ENCODE measurements at places on chromosomes 1 and 21.

DNA sequence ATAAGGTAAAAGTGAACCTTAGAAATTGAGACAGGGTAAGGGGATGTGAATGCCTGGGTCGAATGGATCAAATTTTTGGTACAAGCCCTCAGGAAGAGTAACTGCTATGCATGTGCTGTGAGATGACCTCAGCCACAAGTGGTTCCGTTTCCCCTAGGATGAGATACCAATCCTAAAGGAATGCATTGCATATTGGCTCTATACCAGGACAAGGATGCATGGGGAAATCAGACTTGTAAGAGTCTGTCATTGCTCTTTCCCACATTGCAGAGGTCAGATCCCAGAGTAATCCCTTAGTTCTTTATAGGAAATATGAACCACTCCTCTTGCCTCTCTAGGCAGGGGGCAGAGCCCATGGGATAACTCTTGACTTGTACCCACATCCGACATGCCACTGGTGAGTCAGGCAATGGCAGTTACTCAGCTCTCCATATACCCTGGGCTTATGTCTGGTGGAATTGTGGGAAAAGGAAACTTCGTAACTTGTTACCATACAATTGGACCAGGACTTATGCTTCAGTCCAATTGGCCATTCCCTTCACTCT, 428.3 kb upstream of the ZRANB2 start:
- no peaks in the 10 kb centered on the region for H3K36me3 ChIP-seq
- no peaks in the 10 kb centered on the region for H3K4me1 ChIP-seq
- no peak overlapping the region for H3K4me3 ChIP-seq
- no peak for DNase-seq

DNA sequence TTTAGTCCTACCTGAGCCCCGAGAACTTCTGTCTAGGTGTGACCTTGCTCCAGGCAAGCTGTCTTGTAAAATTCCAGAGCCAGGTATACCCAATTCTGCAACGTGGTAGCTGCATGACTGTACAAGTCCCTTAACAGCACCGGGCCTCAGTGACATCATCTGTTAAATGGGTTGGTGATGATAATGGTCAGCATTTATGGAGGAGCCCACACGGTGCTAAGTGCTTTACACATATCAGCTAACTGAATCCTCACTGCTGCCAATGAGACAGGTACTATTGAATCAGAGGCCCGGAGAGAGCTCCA, 37.2 kb upstream of the PADI1 start:
- no peaks in the 10 kb centered on the region for H3K36me3 ChIP-seq
- no peak overlapping the region for H3K27ac ChIP-seq
- no peak overlapping the region for H3K4me3 ChIP-seq
- no peaks in the 10 kb centered on the region for H3K4me1 ChIP-seq
- H3K27me3 ChIP-seq, result no peaks in the 10 kb centered on the region
- no peak for DNase-seq

DNA sequence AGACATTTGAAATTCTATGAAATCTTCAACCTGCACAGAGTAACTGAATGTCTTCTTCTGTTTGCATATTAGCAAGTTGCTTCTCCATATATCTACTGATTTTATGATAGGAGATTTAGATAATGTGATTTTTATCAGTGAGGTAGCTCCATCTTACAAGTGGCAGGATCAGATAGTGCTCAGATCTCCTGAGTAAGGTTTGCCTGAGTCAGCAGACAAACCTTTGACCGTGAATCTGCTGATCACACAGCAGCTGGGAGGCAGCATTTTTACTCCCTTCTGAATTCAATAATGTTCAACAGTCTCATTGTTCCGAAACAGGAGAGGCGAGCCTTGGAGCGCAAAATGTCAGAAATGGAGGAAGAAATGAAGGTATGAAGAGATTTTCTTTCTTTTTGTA, 141.4 kb downstream of the SYT2 start:
- peaks cover 2% of the 10 kb centered on the region for H3K36me3 ChIP-seq
- no peak for DNase-seq
- H3K27ac ChIP-seq, result no peak overlapping the region
- H3K27me3 ChIP-seq, result no peaks in the 10 kb centered on the region

DNA sequence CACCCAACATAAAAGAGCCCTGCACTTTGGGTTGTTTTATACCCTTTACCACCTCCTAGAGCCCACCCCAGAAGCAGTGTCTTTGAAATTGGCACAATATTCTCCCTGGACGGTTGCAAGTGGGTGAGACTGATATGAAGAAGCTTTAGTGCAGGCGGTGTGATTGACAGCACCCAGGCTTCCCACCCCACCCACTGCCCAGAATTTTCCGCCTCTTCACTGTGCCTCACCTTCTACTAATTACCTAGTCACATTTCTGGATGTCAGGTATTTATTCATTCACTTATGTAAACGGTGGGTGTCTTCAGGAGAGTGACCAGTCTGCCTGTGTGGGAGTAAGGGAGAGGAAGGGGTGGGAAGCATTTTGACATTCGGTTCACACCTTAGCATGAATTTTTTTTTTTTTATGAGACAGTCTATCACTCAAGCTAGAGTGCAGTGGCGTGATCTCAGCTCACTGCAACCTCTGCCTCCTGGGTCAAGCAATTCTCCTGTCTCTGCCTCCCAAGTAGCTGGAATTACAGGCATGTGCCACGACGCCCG, 1.7 kb upstream of the FAM89A start:
- no peak overlapping the region for H3K27ac ChIP-seq
- H3K4me1 ChIP-seq, result peaks cover 16% of the 10 kb centered on the region
- no peaks in the 10 kb centered on the region for H3K36me3 ChIP-seq
- DNase-seq, result no peak
- H3K27me3 ChIP-seq, result peaks cover 3% of the 10 kb centered on the region

- no peak overlapping the region for H3K4me3 ChIP-seq
- no peaks in the 10 kb centered on the region for H3K4me1 ChIP-seq
- H3K27me3 ChIP-seq, result no peaks in the 10 kb centered on the region
- no peak for DNase-seq
- H3K27ac ChIP-seq, result no peak overlapping the region
Measured at GRCh38 chr21:26818906-26819305, 26.3 kb downstream of the ADAMTS1 start.

DNA sequence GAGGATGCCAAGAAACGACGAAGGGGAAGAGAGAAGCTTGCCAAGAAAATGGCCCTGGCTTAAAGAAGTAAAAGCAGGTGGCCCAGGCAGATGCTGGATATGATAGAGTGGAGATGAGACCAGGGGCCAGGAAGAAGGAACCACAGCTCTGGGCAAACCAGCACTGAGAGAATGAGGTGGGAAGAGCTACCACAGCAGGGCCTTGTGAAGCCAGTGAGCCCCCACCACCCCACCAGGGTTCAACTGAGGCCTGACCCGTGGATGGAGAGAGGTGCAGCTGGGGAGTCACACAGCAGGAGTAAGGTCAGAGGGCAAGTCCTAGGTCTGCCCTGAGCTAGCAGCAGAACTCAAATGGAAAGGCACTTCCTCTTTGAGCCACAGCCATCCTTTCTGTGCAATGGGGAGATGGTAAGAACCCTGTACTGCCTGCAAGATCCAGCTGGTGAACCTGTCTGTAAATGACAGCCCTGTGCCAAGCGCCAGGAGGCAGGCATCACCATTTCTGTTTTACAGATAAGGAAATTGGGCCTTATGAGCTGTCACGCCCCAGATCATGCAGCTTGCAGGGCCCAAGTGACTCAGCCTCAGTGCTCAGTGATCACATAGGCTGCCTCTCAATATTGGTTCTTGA, 8.5 kb downstream of the SH3BGRL3 start:
- peaks cover 72% of the 10 kb centered on the region for H3K4me1 ChIP-seq
- no peaks in the 10 kb centered on the region for H3K27me3 ChIP-seq
- H3K36me3 ChIP-seq, result peaks cover 3% of the 10 kb centered on the region
- DNase-seq, result peak; percentile 24
- peak overlapping the region; percentile 91 for H3K27ac ChIP-seq

Measured in T-cell (primary cell).